ENCODE measurements at places on chromosomes 6 and 20.

- DNase-seq, result peak; percentile 38
Measured at GRCh38 chr20:36827541-36828279, 48.2 kb upstream of the TLDC2 start.

- peak; percentile 93 for DNase-seq
Measured at GRCh38 chr6:26322645-26323482, 42.1 kb upstream of the BTN3A2 start.

GRCh38 chr6:100493206-100493888 lies 28.6 kb upstream of the SIM1 start:
- DNase-seq, result no peak

DNA sequence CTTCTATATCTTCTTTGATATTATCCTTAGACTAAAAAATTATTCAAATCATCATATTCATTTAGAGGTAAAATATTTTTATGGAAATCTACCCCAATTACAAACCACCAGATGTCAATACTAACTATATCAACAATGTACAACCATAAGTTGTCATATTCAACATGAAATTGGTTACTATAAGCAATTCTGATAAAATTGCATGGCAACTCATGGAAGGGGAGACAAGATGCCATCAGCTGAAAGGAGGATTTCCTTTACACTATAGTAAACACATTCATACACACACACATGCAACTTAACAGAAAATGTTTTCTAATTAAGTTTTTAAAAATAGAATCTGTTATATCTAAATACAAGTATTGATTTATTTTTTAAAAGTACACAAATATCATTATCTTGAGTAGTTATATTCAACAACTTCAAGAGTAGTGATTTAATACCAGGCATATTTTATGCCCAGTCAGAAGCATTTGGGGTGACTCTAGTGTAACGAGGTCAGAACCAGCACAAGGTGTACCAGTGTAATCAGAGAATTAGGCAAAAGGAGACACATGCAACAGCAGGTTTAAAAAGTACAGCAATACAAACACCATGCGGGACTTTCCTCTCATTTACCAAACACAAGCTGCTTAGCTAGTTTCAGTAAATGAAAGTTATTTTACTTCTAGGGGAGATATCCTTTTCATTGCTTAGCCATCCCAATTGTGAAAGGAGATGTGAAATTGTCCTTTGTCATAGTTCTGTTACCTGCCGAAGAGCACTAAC lies 1.0 kb downstream of the FILIP1 start:
- no peak for DNase-seq

- no peak for DNase-seq
Measured at GRCh38 chr20:62641321-62642050, 817 bp upstream of the SLCO4A1 start.
